Mesothelial cell of epicardium (in vitro differentiated cells): ENCODE measurements at places on chromosomes 3 and 15. TPM values are rescaled to one million over a fixed set of nuclear protein-coding genes. Genes with fewer than 3 reads are reported as not detected.

- no peak for DNase-seq
Observed at GRCh38 chr3:168094580-168094876, 1.2 kb downstream of the GOLIM4 start.

TJP1 gene
- 147 to 159 TPM (median 154 TPM) in 3 replicates for total RNA-seq

- no peak for DNase-seq
Observed at GRCh38 chr15:97893967-97894366, 66.5 kb upstream of the ARRDC4 start.

GRCh38 chr15:42108189-42108588 lies 13.8 kb upstream of the PLA2G4D start:
- no peak for DNase-seq

- DNase-seq: no peak
Observed at GRCh38 chr3:134901461-134901860, 106.4 kb downstream of the EPHB1 start.

DNA sequence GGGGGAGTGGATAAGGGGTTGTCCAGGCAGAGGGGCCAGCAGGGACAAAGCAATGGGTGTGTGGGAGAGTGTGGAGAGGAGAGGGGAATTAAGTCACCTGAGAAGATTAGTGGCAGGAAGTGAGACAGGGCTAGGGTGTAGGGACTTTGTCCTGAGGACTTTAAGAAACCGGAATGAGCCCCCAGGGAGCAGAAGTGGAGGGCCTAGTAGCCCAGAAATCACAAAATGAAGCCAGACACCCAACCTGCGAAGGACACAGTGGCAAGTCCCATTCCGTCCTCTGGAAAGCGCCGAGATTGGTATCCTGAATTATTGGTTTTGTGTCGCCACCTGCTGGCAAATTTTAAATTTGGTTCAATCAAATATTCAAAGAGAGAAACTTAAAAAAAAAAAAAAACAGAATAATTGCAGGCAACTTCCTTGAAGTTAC lies 78.0 kb upstream of the SLC25A36 start:
- DNase-seq: peak; percentile 38
